MG63 (cell line): ENCODE measurements at places on chromosomes 4 and X.

DNA sequence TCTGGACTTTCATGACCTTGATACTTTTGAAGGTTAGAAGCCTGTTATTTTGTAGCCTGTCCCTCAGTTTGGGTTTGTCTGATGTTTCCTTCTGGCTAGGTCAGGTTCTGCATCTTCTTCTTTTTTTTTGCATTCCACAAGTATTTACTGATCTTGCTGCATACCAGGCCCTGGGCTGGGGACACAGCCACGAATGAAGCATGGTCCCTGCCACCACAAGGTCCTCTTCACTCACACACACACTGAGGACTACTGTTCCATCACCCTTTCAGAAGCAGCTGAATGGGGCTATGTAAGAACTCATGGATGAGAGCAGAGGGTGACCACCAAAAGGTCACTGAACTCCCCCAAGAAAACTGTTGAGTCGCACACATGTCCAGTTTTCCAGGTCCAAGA, 39.2 kb downstream of the USP11 start:
- DNase-seq, result no peak

DNA sequence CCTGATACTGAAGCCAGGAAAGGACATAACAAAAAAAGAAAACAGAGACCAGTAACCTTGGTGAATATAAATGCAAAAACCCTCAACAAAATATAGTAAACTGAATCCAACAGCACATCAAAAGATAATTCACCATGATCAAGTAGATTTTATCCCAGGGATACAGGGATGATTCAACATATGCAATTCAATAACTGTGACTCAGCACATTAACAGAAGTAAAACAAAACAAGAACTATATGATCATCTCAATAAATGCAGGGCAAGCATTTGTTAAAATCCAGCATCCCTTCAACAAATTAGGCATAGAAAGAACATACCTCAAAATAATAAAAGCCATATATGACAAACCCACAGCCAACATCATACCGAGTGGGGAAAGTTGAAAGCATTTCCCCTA, 112.0 kb downstream of the HHIP start:
- no peak for DNase-seq

GRCh38 chr4:165756836-165757235, 116.2 kb upstream of the TLL1 start:
- DNase-seq, result no peak

DNA sequence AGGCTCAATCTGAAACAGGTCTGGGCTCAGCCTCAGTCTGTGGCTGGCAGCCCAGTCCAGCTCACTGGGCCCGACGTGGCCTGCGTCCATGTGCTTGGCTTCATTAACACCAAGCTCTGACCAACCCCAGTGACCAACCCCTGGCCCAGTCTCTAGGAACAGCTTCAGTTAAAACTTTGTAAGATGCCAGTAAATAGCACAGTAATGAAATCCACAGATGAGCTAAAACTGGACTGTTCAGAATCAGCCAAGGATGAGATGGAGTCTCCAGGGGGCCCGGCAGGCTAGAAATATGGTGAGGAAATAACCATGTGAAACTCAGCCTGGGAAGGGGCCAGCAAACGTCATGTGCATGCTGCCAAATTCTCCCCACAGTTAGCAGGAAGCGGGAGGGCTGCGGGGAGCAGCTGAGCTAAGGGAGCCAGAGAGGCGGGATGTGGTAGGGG, 37.1 kb upstream of the XPNPEP2 start:
- DNase-seq, result peak; percentile 88

- DNase-seq, result no peak
These were observed 27.3 kb downstream of the TMEM184C start for GRCh38 chr4:147644471-147644870.

DNA sequence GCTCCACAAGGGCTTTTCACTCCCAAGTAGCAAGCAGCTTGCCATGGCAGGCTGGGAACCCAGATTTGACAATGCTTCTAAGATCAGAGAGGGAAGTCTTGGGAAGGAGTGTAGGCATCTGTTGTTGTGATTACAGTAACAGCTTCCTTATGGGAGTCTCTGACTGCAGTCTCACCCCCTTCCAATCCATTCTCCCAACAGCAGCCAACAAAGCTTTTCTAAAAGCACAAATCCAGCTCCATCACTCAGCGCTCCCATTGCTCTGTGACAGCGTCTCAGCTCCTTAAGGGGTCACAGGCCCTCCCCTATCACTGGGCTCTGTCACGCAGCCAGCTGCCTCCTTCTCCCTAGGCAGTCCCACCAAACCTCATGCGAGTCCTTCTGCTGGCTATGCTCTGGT, 7.1 kb downstream of the IGFBP7 start:
- no peak for DNase-seq

DNA sequence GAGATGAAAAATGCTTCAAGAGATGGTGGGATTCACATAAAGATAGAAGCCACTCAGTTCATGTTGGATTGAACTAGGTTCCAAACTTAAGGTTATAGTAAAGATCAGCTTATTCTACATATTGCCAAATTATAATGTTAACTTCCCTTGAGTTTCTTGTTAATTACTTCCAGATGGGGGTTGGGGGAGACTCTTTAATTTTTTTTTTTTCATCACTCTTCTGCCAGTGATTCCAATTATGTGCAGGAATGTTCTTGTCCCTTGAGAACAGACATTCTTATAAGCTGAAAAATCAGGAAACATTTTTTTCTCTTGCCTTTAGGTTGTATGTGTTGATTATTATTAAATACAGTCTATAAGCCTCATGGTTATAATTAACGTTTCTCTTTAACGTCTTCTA, 30.0 kb downstream of the MND1 start:
- DNase-seq, result no peak

GRCh38 chrX:24603191-24603590, 44.0 kb downstream of the PCYT1B start:
- no peak for DNase-seq

DNA sequence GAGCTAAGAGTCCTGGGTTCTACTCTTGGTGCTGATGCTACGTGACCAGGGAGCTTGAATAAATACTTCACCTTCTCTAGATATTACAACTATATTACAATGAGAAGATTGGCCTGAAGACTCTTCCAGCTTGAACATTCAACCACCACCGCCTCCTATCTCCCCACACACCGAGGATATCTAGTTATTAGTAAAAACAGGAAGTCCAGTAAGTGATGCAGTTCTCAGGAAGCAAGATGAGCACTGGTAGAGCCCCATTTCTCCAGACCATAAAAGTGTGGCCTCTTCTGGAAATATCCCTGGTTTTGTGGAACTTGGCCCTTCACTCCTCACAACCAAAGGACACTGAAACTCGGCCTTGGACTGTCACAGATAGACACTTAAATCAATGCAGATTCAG, 18.5 kb downstream of the PJA1 start:
- DNase-seq, result no peak

- no peak for DNase-seq
These were observed 24.0 kb upstream of the SGMS2 start for GRCh38 chr4:107800706-107801105.

DNA sequence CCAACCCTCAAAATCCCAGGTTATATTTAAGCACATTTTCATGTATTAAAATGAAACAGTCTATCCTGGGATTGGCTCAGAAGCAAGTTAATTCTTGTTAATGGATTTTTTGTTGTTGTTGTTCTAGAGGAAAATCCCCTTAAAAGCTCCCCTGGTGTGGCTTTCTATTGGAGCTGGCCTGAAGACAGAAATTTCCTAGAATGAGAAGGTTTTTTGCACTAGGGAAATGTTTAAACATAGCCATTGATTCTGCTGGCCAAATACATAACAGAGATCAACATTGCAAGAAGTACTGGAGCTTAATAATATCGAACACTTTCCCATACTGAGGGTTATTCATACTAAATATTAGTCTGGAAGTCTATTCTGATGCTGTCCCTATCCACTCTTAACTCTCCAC, 148.8 kb upstream of the PCDH18 start:
- DNase-seq, result no peak

- no peak for DNase-seq
These were observed 100.0 kb downstream of the HMX1 start for GRCh38 chr4:8771666-8772065.

DNA sequence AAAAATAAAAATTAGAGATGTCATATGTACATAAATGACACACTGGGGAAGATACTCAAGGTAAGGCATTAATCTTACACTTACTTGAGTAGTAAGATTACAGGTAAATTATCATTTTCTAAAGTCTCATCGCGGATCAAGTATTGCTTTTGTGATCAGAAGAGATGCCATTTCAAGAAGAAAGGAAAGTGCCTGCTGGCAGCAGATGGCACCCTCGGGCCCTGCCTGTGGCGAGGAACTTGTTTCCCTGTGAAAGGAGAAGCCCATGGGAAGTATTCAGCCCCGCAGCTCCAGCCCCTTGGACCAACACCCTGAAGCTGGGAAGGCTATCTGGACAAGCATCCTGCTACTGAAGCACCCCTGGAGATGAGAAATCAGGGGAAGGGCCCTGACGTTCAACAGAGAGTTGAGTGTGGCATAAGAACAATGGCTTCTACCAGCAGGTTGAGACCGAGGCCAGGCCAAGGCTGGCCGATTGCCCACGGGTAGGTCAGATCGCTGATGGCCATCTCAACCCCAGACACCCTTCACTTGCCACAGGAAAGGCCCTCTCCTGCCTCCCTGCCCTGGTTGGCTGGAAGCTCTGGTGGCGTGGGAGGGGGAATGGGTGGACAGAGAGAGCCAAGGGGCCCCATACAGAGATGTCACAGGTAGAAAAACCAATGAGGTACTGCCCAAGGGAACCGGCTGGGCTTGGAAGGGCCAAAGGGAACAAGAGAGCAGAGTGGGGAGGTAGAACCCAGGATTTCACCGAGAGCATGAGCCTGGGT, 18.8 kb upstream of the MXD4 start:
- no peak for DNase-seq

DNA sequence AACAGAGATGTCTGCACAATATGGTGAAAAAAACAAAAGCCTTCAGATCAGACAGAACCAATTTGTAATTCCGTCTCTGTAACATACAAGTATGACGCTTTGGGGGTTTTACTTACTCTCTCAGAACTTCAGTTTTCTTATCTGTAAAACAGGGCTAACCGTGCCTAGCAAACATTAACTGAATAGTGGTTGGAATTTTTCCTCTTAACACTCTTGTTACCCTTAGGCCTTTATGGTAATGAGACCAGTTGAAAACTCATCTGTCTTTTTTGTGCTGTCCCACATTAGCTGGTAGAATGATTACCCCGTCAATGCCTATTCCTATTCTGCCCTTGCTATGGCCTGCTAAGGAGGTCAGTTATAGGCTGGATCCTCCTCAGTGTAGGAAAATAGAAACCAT, 4.5 kb upstream of the MYOZ2 start:
- no peak for DNase-seq

DNA sequence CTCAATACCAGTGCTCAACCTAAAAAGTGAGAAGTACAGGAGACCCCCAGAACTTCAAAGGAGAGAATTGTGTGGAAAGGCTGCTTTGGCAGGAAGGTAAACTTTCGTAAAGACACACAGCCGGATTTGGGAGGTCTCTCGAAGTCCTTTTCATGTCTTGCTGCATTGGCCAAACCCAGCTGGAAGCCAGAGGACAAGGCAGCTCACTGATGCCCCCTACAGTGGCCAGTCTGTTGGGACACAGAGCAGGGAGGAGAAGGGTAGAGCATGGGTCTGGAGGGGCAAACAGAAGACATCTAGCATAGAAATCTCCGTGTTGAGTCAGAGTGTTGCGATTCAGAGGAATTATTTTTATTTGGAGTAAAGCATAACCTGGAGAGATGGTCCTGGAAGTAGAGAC, 198.9 kb downstream of the ANK2 start:
- peak; percentile 3 for DNase-seq

GRCh38 chr4:177582992-177583391, 140.8 kb upstream of the AGA start:
- no peak for DNase-seq

- no peak for DNase-seq
These were observed 4.3 kb downstream of the NR0B1 start for GRCh38 chrX:30304866-30305265.

GRCh38 chr4:112860830-112861690, 188.4 kb upstream of the ANK2 start:
- no peak for DNase-seq

- no peak for DNase-seq
These were observed 96.4 kb upstream of the DDIT4L start for GRCh38 chr4:100286636-100287035.

- no peak for DNase-seq
These were observed 2.6 kb upstream of the CNOT6L start for GRCh38 chr4:77821775-77822174.

DNA sequence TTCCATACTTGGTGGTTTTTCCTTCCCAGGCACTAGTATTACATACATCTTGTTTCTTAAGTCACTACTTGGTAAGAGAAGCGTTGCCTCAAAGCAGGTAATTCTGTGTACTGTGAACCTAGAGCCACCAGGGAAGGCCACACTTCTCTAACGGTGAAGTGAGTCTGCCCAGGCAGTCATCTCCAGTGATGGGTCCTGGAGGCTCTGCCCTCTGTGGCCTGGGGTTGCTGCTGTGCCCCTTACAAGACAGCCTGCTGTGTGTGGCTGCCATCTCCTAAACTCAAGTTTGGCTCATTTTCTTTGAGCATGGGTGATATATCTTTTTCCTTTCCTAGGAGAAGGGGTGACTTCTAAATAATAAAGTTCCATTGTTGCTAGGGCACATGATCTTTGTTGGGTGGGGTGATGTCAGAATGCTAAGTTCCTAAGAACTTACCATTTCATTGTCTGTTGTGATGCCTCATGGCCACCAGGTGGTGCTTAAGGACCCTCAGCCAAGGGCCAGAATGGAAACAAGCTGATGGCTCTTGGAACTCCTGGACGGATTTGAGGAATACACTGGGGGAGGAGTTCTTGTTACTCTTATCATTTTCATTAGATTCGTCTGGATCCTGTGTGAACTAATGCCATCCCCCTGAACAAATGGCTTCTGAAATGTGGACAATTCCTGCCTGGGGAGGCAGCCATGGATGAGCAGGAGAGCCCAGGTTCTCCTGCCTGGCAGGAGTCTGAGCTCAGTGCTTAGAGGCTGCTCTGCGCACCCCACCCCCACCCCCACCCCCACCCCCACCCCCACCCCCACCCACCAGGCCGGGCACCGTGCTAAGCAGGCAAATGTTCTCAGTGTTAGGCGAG, 41.1 kb upstream of the WDR1 start:
- peak; percentile 15 for DNase-seq

DNA sequence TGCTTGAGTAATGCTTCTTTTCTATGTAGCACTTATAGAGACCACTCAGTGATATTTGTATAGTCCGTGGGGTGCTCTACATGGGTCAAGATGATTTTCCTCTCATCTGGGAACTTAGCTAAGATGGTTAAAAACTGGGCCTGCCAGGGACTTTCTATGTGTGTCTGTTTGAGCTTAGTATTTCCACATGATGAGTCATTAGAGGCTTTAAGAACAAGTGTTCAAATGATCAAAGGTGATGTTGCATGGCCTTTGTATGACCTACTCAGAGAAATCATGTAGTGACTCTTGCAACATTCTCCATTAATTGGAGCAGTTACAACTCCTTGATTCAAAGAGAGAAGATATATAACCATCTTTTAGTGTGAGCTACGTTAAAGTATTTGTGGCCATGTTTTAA, 1480.5 kb upstream of the IGFBP7 start:
- no peak for DNase-seq

DNA sequence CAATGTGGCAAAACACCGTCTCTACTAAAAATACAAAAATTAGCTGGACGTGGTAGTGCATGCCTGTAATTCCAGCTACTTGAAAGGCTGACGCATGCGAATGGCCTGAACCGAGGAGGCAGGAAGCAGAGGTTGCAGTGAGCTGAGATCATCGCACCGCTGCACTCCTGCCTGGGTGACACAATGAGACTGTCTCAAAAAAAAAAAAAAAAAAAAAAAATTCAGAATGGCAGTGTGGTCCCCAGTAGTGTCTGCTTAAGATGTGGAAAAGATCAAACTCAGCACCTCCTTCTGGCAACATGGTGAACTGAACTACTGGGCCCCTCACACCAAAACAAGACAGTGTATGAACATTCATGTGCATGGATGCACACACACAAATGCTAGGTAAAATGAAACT, 32.2 kb downstream of the SMS start:
- no peak for DNase-seq
